ENCODE measurements at places on chromosomes 12 and 14. TPM values are rescaled to one million over a fixed set of nuclear protein-coding genes. Genes with fewer than 3 reads are reported as not detected.

CCDC197 gene
- total RNA-seq = not detected

SYNDIG1L gene
- total RNA-seq = 1.3 TPM

DTX1 gene
- 37.2 TPM for total RNA-seq

PTPN6 gene
- total RNA-seq = 3.4 TPM

CAPRIN2 gene
- total RNA-seq = 101 TPM

All from parietal lobe (tissue), 2 donors.